ENCODE measurements at places on chromosomes 5 and 9.

GRCh38 chr9:16618524-16618923 lies 251.9 kb downstream of the BNC2 start:
- no peak for DNase-seq

- peak; percentile 39 for DNase-seq
Measured at GRCh38 chr5:10599862-10600284, 36.0 kb downstream of the ANKRD33B start.

DNA sequence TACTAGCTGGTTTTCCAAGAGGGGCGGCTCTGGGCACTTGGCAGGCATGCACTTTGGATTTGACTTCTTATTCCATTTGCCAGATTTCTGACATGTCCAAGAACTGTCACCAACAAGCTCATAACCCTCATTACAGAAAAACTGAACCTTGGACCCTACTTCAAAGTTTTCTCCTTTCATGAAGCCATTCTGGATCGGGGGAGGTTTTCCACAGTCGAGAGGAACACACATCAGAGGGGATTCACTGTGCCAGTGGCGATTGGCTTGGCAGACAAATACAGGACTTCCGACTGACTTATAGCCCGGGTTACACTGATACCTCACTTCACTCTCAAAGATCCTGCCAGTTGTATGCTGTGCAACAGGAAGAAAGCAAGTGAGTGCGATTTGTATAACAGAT lies 70.9 kb upstream of the TXNDC8 start:
- DNase-seq = no peak

- peak; percentile 58 for DNase-seq
Measured at GRCh38 chr9:110814159-110814558, 145.6 kb downstream of the MUSK start.

- DNase-seq = no peak
Measured at GRCh38 chr9:126306071-126306647, 20.5 kb upstream of the MVB12B start.

GRCh38 chr9:129472651-129473102 lies 148.2 kb downstream of the C9orf50 start:
- DNase-seq = no peak

GRCh38 chr5:59206132-59206581 lies 623.3 kb downstream of the RAB3C start:
- DNase-seq = peak; percentile 12

GRCh38 chr5:54894957-54895815 lies 90.2 kb downstream of the ESM1 start:
- no peak for DNase-seq

GRCh38 chr9:4366591-4367330 lies 66.9 kb upstream of the GLIS3 start:
- peak; percentile 6 for DNase-seq

DNA sequence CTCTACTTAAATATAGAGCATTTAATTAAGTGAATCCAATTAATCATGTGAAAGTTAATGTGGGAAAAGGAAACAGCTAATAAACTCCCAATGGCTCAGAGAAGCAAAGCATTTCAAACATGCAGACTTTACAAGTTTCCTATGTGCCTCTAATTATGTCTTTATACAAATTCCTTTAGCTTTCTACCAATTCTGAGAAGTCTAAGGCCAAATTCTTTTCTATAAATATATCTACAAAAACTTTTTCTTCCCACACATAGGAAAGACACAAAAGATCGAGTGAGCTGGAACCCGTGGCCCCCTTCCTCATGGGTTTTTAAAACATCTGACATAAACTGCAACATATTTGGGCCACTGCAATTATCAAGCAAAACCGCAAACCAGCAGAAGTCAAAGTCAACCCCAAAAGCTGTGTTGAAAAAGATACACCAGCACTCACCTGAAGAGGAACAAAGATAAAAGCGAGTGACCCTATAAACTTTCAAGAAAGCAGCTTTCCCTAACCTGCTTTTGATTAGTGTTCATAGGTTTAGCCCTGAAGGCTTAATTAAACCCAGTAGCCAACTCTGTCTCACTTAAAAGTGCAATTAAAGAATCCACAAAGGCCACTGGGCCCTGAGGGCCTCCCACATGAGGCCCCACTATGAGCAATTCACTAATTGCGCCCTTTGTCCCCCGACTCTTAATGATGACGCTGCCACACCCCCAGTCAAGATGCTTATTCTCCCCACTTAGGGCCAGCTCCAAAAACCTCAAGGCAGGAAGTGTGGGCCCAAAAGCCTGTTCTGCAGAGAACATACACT lies 12.1 kb downstream of the SEMA5A start:
- no peak for DNase-seq

DNA sequence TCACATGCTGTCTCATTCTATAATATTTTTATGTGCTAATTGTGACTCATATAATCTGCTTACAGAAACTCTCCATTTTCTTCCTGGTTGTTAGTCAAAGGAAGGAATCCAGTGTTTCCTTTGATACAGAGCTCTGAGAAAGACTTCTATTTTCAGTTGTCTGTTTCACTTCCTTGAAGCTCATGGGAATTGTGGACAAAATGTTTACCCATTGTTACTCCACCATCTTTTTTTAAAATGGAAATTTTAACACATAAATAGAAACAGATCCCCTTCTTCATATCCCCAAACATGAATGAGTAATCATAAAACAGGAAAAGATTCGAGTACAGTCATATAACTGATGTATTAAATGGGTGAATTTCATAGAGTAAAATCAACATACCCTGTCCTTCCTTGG lies 42.0 kb upstream of the KCNN2 start:
- no peak for DNase-seq

- no peak for DNase-seq
Measured at GRCh38 chr5:168260353-168261226, 30.9 kb upstream of the WWC1 start.

GRCh38 chr5:153130296-153130695 lies 360.2 kb upstream of the GRIA1 start:
- DNase-seq = no peak

DNA sequence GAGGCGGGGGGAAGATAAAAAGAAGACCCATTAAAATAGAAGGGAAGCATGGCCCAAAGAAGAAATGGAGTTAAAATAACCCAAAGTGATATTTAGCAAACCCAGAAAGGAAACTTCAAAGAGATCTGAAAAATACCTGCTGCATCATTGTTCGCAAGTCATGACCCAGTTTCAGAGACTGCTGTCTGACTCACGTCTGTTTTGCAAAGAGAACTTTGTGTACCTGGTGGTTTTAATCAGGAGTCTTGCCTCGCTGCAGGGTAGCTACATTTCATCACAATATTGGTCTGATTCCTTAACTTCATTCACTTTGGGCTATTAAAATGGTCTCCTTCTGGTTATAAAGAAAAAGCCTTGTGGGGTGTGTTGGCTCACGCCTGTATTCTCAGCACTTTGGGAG lies 461.1 kb upstream of the DAP start:
- no peak for DNase-seq

DNA sequence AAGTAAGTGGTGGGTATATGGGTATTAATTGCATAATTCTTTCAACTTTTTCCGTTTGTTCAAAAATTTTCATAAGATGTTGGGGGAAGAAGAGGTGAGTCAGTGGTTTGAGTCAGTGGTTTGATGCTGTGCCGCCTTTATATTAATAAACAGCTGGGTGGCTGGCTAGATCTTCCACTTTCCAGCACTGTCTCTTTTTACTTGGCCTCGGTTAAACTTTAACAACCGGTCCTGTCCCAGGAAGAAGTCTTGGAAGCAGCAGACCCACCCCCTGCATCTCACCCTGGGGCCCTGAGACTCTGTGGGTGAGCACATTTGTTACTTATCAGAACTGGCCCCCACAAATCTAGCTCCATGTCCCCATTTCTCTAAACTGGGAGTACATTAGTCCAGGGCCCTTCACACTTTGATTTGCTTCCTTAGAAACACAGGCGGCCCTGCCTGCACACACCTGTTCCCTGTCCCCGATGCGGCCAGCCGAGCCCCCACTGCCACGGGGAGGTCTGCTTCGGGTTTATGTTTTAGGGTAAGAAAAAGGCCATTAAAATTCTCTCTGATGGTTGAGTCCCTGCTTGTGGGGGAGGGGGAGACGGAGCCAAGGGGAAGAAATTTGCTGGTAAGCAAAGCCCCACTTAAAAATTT lies 90.7 kb downstream of the PTCH1 start:
- peak; percentile 72 for DNase-seq

DNA sequence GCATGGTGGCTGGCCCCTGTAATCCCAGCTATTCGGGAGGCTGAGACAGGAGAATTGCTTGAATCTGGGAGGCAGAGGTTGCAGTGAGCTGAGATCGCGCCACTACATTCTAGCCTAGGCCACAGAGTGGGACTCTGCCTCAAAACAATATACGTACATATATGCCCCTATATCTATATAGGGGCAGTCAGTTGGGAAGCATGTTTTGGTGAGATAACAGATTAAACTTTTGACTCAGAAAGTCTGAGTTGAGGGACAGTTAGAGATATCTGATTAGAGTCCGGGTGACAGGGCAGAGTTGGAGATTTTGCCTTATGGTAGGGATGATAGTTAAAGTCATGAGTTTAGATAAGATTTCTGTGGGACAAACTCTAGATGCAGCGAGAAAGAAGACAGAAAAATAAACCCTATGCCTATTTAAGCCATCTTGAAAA lies 71.8 kb upstream of the ALDH1A1 start:
- no peak for DNase-seq

DNA sequence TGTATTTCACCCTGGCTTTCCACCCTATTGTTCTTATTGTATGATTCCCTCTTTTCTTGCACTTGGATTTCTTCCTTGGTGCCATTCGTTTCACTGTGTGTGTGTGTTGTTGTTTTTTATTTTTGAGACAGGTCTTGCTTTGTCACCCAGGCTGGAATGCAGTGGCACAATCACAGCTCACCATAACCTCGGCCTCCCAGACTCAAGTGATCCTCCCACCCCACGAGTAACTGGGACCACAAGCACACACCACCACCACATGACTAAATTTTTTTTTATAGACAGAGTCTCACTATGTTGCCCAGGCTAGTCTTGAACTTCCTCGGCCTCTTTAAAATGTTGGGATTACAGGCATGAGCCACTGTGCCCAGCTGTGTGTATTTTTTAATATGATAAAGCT lies 72.0 kb downstream of the MLLT3 start:
- no peak for DNase-seq

- DNase-seq = no peak
Measured at GRCh38 chr5:126508962-126509279, 85.7 kb downstream of the GRAMD2B start.

- DNase-seq = no peak
Measured at GRCh38 chr5:107472620-107473064, 198.1 kb downstream of the EFNA5 start.

- no peak for DNase-seq
Measured at GRCh38 chr5:100299261-100299660, 235.9 kb upstream of the FAM174A start.

DNA sequence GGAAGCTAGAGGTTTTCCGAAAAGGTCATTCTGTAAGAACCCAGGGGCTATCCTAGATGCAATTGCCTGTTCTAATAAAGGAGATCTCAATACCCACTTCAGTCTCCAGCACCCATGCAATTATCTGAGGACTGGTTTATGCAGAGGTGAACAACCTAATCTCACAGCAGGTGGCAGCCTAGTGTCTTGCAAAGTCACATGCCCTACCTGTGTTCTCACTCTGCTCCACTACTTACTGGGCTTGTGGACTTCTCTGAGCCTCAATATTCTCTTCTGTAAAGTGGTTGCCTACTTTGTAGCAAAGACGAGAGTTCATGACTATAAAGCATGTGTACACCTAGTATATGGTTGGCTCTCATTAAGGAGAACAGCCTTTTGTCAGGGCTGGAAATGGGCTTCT lies 21.0 kb upstream of the ALDH1B1 start:
- peak; percentile 70 for DNase-seq

GRCh38 chr9:104808035-104808614 lies 44.2 kb downstream of the NIPSNAP3B start:
- peak; percentile 25 for DNase-seq

- DNase-seq = no peak
Measured at GRCh38 chr9:859251-859650, 17.8 kb downstream of the DMRT1 start.

DNA sequence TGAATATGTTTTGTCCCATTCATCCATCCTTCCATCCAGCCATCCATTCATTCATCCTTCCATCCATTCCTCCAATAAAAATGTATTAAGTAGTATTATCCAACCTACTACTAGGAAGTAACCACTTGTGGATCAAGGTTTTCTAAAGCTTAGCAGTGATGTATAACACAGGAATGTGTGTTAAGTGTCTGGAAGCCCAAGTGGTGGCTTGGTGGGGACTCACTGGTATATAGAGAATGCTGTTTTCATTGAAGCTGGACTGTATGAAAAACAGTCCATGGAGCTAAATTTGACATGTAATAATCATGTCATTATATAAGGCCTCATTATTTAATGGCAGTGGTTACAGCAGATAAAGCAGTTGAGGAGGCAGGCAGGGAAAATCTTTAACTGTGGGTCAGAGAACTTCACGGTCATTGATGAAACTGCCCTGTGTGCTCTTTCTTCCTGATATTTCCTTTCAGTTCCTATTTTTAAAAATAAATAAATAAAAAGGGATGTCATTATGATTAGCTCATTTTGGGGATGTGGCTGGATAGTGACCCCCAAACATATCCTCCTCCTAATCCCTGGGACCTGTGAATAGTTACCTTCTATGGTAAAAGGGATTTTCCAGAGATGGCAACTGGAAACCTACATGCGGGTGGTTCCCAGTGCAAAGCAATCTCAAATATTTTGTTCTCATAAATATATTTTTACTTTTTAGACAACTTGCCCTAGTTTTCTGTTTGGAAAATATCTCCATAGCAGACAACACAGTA lies 82.3 kb downstream of the DAPK1 start:
- DNase-seq = no peak

DNA sequence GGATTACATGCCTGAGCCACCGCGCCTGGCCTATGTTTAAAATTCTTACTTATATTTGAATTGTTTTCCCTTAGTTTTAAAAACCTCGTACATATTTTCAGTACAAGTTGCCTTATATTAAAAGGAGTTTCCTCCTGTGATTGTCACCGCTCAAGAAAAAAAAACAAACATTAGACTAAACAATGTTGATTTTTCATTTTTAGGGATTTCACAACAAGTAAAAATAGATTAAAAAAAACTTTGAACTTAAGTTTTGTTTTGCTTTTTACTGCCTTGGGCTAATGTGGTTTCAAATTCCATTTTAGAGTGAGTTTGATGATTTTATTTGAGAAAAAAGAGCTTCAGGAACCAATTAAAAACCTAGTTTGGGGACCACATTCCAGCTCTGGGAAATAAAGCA lies 1196.6 kb upstream of the CDH18 start:
- no peak for DNase-seq

- DNase-seq = no peak
Measured at GRCh38 chr5:53456366-53456765, 24.1 kb upstream of the FST start.

DNA sequence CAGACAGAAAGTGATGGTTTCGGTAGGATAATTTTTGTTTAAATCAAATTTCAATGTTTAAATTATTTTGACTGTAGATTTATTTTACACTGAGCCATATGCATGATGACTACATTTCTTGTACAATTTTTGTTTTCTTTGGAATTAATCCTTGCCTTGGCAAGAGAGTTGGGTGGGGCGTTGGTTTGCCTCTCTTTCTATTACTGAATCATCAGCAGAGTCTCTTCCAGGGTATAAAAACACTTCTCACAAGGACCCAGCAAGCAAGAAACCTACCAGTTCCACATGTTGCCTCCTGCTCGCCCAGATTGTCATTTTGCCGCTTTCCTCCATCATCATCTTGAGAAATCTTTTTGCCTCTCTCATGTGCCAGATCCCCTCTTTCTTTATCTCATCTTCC lies 455.0 kb upstream of the DMAC1 start:
- no peak for DNase-seq

GRCh38 chr9:117365438-117365837 lies 49.4 kb downstream of the ASTN2 start:
- DNase-seq = no peak

Measured in RWPE1 (cell line).